Cardiac muscle cell (in vitro differentiated cells and primary cell): ENCODE measurements at places on chromosomes 3 and 15. TPM values are rescaled to one million over a fixed set of nuclear protein-coding genes. Genes with fewer than 3 reads are reported as not detected.

ARIH2 gene
- total RNA-seq, result 89.3 and 116 TPM in 2 replicates

SPATA12 gene
- total RNA-seq, result not detected in 2 replicates

CFAP92 gene
- total RNA-seq, result 0.53 and 0.60 TPM in 2 replicates

SLC6A20 gene
- 0.14 and 0.39 TPM in 2 replicates for total RNA-seq

ADAMTS9 gene
- total RNA-seq, result 114 and 168 TPM in 2 replicates

SPINT1 gene
- total RNA-seq, result 4.0 and 9.5 TPM in 2 replicates

BTD gene
- total RNA-seq, result 9.4 and 12.9 TPM in 2 replicates

KCNMB3 gene
- total RNA-seq, result 0.46 and 2.7 TPM in 2 replicates

ISLR gene
- 1.6 and 4.1 TPM in 2 replicates for total RNA-seq

VGLL3 gene
- 0.04 and 0.06 TPM in 2 replicates for total RNA-seq

TBCCD1 gene
- 10.9 and 13.4 TPM in 2 replicates for total RNA-seq

GOLGA8S gene
- 0.04 TPM in 1 of 2 replicates, not detected in the other for total RNA-seq

BTBD1 gene
- total RNA-seq, result 125 and 126 TPM in 2 replicates

GOLGA6L22 gene
- not detected in 2 replicates for total RNA-seq

CD96 gene
- not detected in 2 replicates for total RNA-seq

TUSC7 gene
- not detected in 2 replicates for total RNA-seq
